Hippocampal formation (tissue), 2 donors: ENCODE measurements at places on chromosomes 13 and 19.

- DNase-seq = no peak
These were observed 2220.8 kb upstream of the PCDH20 start for GRCh38 chr13:63636316-63636993.

DNA sequence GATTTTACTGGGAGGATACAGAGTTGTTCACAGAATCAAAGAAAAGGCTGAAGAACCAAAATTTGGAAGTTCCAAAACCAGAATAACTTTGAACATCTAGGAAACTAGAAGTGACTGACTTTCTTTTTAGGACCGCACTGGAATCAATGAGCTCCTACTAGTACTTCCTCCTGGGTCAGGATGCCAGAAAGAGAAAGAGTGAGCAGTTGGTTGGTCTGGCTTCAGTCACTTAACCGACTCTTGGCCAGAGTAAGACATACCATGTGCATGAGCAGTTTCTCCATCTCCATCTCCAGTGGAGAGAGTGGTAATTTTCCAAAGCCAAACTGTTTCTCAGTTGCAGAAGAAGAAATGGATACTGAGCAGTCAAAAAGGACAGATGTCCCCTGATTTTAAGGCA lies 27.1 kb upstream of the MTUS2 start:
- no peak for DNase-seq

DNA sequence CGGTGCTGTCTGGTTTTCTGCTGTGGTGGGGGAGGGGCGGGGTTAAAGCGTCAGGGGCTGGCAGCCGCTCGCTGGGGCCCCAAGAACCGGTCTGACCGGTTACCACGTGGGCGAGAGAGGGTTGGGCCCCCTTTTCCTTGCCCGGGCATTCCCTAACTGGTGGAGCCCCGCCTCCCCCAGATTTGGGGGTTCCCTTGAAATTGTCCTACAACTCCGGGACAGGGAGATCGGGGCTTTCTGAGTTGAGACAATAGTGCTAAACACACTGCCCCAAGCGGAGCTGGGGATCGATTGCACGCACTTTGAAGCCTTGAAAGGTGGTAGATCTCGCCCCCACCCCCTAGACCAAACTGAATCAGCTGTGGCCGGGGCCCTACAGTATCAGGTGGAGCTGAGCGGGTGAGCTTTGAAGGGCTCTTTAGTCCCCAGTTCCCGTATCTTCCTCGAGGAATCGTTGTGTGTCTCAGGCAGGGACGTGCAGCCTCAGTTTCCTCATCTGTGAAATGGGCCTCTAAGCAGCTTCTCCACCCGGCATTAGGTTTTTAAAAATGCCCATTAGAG lies 4.8 kb downstream of the IER2 start:
- DNase-seq = no peak

DNA sequence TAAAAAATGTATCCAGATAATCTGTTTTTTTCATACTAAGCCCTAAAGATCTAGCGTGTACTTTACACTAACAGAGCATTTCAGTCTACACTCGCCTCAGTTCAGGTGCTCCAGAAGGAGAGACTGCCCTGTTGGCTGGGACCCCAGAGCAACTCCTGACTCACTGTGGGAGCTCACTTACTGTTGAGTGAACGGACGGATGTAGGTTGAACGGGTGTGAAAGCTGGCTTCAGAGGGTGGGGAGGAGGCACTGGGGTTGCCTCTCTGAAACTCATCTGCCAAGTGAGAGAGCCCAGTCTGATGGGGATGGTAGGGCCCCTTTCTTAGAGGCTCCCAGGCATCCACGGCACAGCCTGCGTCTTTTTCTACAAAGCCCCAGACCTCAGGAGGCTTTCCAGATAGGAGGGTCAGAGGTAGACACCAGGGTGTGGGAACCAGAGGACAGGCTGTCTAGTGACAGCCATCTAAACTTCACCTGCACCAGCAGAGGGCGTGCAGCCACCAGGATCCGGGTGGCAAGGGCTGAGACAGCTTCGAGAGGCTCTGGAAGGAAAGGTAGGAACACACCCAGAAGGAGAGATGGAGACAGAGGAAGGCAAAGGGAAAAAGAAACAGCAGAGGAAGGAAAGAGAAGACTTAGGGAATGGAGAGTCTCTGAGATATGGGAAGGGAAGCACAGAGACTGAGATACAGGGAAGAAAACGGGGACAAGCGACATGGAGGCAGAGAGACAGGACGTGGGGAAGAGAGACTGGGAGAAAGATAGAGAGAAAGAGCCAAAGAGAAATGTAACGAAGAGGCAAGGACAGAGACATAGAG lies 3.7 kb downstream of the KASH5 start:
- peak; percentile 28 for DNase-seq

- DNase-seq = no peak
These were observed 14.6 kb downstream of the AKT2 start for GRCh38 chr19:40270362-40271089.

DNA sequence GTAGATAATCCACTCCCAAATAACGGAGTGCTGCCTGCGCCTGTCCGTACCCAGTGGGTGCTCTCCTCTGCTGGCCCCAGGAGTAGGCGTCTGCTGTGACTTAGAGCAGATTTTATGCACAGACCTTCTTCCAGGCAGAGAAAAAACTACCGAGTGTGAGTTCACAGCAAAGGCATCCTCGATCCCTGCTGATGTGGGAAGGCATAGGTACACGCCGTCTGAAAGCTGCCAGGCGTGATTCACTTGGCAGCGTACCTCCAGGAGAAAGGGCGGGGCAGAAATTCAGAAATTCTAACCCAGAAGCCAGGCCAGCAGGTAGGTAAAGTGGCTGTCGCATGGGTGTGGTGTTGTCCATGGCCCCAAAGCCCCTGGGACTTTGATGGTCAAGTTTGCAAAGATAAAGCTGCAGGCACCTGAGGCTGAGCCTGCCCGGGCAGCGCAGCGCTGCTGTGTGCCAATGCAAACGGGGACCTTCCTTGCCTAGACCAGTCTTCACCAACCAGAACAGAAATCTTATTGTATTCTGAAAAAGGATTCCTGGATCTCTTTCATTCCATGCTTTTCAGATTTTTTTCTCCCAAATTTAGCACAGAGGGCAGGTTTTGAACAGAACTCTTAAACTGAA lies 36.3 kb downstream of the COL4A2 start:
- no peak for DNase-seq

DNA sequence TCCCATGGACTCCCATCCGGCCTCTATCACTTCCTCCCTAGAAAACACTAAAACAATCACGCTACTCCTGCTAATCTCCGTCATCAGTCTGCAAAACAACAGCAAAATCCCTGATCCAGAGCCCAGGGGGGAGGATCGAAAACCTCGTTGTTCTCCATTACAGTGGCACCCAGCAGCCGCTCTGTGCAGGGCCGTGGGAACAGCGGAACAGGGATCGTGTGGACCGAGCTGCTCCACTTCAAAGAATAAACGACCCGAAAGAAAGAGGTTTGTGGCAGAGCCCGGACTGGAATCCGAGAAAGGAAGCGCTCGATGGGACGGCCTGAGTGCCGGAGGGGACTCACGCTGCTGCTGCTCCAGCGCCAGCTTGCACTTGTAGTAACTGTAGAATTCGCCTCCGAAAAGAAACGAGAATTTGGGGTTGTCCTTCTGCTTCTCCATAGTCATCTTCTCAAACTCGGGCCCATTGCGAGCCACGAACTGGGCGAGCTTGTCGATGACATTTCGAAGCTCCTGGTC lies 652 bp downstream of the CHERP start:
- no peak for DNase-seq

- no peak for DNase-seq
These were observed 13.8 kb upstream of the MEIS3 start for GRCh38 chr19:47433121-47433520.

- no peak for DNase-seq
These were observed 22.9 kb downstream of the ITM2B start for GRCh38 chr13:48255954-48256353.

DNA sequence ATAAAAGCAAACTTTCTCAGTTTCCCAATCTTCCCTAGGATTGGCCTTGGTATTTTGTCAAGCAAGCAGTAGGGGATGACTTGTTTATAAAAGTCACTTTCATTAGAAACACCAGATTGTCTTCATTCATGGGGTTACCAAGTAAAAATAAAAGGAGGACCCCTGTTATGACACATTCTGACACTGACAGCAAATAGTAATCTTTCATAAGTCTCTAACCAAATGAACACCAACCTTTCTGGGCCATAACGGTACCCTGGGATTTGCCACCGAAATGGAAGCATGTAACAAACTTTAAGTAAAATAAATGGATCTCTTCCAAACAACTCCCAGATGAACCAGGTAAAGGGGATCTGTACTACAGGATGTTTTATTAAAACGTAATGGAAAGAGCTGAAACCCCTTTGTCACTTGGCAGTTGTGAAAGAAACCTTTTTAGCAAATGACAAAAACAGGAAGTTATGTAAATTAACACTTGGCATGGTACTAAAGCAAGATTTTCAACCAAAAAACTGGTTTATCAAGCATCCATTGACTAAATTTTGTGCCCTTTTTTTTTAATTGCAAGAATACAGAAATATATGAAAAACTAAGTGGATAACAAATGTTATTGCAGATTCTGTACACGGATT lies 335.6 kb downstream of the RBM26 start:
- no peak for DNase-seq

GRCh38 chr13:44894001-44894770 lies 95.1 kb downstream of the NUFIP1 start:
- no peak for DNase-seq

GRCh38 chr13:47332149-47332548 lies 435.3 kb upstream of the HTR2A start:
- no peak for DNase-seq

DNA sequence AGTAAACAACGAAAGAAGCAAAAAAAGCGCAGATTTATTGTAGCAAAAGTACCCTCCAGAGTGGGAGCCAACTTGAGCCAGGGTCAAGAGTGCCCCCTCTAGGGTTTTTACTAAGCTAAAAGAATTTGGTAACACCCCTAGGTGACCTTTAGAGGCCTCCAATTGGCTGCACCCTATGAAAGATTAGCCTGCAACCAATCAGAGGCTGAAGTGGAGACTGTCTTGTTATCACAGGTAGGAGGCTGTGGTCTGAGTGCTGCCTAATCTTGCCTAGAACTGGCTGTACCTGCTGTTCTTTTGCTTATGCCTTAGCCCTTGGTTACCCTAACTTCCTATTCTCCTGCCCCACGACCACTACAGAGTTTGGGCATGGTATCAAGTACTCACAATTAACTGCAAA lies 38.3 kb downstream of the ANKRD10 start:
- no peak for DNase-seq

GRCh38 chr13:97438856-97439595 lies 5.1 kb downstream of the RAP2A start:
- no peak for DNase-seq

GRCh38 chr13:30346153-30346788 lies 38.9 kb upstream of the KATNAL1 start:
- no peak for DNase-seq

DNA sequence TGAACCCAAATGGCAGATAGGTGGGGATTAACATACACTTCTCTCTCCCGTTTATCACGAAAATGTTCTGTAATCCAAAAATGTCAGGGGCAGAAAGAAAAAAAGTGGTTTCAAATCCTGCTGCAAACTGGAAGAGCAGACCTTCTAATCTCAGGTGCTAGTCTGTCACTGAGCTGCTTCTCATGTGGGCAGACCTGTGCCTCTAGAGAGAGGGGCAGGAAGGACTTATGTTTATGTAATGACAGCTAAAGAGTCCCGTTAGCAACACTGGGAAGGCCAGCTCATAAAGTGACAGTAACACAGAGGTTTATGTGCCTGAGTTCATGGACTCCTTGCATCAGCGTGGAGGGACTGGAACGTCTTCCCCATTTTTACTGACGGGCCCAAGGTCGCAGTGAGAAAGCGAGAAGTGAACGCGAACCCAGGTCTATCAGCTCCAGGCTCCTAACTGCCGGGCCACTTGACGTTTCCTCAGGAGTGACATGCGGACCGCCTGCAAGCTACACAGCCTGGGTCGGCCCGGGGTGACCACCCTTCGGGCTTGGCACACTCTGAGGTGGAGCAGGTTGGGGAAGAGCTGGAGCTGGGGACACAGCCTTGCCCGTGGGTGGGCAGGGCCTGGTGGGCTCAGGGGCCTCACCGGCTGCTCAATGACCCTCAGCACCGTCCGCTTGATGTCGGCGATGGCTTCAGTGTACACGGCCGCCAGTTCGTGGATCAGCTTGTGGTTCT lies 9.6 kb upstream of the RSPH6A start:
- DNase-seq = no peak

- DNase-seq = no peak
These were observed 15.9 kb downstream of the ZNF573 start for GRCh38 chr19:37763488-37763887.

DNA sequence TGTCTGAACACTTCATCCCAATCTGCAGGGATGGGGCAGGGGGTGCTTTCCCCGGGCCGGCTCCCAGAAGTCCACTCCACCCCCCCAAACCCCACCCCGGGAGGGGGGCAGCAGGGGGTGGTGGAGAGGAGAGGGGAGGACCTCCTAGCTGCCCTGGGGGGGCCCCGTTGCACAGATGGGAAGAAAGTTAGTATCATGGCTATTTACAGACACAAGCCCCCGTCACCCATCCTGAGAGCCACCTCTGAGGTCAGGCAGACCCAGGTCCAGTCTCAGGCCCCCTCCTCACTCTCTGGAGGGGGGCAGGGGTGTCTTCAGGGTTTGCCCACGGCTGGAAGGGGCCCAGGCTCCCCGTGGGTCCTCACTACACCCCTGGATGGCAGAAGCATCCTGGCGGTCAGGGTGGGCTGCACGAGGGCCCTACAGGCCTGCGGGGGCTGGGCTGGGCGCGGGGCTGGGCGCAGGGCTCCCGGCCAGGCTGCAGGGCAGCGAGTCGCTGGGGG lies 5.8 kb upstream of the REXO1 start:
- DNase-seq = no peak

DNA sequence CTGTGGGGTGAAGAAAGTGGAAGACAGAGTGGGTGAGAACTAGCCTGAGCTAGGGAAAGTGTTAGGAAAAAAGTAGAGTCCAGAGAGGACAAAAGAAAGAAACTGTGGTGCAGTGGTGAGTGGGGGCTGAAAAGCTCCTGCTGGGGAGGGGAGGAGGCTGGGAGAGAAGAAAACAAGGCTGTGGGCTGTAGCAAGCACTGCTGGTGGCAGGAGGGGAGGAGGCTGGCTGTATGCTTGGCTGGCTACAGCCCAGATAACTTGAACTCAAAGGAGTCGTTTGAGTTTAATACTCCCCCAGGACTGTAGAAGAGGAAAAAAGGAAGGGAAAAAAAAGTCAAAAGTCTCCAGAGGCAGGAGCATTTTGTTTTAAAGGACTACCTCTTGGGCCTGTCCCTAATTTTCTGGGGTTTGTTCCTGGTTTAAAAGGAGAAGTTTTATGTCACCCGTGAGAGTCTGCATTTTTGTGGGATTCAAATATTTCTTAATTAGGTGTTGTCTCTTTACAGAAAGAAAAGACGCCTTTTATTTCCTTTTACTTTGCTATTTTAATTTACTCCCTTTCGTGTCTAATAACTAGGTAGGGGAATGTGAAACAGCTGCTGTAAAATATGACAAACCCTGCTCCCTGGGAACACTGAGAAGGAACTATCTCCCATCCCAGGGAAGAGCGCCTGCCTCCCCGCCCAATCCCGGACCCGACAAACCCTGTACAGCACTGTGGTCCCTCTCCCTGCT lies 21.7 kb downstream of the ZIC5 start:
- DNase-seq = no peak
